ENCODE measurements at places on chromosomes 11 and 22. TPM values are rescaled to one million over a fixed set of nuclear protein-coding genes. Genes with fewer than 3 reads are reported as not detected.

- DNase-seq, result peak; percentile 79
Observed at GRCh38 chr11:44651535-44652155, 75.1 kb upstream of the TSPAN18 start.

- no peak for DNase-seq
Observed at GRCh38 chr11:134098566-134099184, 29.8 kb downstream of the JAM3 start.

DNA sequence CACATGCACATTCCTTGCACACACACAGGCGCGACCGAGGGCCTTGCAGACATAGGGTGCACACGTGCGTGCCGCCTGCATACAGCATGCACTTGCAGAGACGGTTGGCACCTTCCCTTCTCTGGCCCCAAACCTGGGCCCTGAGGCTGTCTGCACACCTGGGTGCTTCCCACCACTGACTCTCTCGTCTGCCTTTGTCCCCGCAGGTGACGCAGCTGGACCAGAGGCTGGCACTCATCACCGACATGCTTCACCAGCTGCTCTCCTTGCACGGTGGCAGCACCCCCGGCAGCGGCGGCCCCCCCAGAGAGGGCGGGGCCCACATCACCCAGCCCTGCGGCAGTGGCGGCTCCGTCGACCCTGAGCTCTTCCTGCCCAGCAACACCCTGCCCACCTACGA lies 38.0 kb downstream of the CDKN1C start:
- no peak for DNase-seq

TRIM6 gene
- 1.8 TPM for total RNA-seq

HTATIP2 gene
- total RNA-seq, result 43.4 TPM

MMP8 gene
- total RNA-seq, result 1.3 TPM

PHOX2A gene
- total RNA-seq, result 1.3 TPM

Measured in esophagus muscularis mucosa (tissue), 4 donors.